ENCODE measurements at places on chromosomes 5 and 9.

GRCh38 chr9:69975681-69976080 lies 68.0 kb upstream of the MAMDC2 start:
- no peak for DNase-seq

DNA sequence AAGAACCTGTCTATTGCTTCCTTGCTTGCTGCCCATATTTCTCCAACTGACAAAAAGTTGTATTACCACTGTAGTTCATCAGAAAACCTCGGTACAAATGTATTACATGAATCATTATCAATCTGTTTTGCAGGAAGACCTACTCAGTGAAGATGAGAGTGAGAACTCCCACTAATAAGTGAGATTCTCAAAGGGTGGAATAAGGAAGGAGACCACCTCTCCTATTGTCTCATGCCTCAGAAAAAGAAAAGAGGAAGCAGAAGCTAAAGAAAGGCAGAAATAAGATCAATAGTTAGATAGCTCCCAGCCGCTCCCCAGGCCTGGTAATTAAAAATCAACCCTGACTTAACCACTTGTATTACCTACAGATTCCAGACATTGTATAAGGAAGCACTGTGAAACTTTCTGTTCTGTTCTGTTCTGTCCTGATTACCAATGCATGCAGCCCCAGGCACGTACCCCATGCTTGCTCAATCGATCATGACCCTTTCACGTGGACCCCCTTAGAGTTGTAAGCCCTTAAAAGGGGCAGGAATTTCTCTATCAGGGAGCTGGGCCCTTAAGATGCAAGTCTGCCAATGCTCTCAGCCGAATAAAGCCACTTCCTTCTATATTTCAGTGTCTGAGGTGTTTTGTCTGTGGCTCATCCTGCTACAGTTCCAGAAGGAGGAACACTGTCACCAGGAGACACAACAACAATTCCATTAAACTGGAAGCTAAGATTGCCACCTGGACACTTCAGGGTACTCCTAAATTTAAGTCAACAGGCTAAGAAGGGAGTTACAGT lies 152.5 kb upstream of the COX7C start:
- no peak for DNase-seq

DNA sequence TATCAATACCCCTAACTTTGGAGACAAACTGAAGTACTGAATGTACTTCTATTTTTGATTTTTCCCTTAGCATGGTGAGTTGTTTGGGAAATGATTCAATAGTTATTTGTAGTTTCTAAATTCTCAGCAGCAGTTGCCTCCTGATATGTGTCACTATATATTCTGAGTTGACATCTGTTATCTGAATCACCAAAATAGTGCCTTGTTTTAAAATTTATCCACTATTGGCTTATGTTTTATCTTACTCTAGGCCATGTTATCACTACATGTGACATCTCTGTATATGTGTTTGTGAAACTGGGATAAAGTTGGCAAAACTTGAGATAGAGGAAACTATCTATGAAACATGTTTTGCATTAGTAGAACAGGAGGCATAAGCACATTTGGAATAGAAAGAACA lies 317.6 kb downstream of the TLE4 start:
- no peak for DNase-seq

GRCh38 chr5:124825983-124826337 lies 79.5 kb upstream of the ZNF608 start:
- DNase-seq = no peak

DNA sequence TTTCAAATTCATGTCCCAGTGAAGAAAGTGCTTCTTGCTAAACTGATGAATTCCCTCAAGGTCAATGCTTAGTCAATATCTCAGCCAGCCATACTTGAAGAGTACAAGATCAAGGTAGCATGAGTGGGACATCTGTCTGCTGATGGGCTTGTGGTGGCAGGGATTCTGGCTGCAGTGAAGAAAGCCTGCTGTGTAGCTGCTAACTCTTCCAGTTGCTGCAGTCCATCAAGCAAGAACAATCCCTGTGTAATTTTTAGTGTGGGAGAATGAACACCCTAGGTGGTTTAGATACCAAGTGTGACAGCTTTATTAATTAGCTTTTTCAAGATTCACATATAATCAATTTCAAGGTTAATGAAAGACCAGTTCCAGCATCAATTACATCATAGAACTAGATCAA lies 443.9 kb downstream of the TAF11L14 start:
- no peak for DNase-seq

- no peak for DNase-seq
Measured at GRCh38 chr5:75961818-75962217, 121.4 kb upstream of the SV2C start.

GRCh38 chr5:111252799-111253545 lies 28.8 kb downstream of the CAMK4 start:
- no peak for DNase-seq

DNA sequence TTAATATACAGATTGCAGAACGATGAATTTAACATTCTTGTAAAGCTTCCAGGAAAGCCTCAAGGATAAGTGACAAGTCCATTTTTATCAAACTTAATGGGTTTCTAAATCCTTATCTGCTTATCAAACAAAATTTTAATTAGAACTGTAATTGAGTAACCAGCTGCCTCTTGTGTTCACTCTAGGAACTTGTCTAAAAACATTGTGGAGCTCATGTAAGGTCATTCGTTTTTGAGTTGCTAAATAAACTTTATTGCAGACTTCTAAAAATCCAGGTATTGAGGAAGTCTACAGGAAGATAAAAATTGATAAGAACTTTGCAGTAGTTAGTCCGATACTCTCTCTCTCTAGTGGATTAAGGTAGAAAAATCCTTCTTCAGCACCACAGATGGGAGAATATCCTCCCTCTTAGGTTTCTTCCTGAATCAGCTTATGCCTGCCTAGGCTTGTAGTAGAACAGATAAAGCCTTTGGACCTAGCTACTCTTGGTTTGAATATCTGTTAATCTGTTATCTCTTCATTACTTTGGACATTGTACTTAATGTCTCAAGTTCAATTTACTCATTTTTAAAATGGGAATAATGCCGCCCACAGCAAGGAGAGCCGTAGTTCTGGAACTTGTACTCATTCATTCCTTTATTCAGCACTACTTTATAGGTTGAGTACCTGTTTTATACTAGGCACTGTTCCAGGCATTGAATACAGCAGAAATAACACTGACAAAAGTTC lies 60.0 kb upstream of the DHFR start:
- no peak for DNase-seq

GRCh38 chr5:135930029-135930948 lies 24.5 kb downstream of the LECT2 start:
- DNase-seq = no peak

DNA sequence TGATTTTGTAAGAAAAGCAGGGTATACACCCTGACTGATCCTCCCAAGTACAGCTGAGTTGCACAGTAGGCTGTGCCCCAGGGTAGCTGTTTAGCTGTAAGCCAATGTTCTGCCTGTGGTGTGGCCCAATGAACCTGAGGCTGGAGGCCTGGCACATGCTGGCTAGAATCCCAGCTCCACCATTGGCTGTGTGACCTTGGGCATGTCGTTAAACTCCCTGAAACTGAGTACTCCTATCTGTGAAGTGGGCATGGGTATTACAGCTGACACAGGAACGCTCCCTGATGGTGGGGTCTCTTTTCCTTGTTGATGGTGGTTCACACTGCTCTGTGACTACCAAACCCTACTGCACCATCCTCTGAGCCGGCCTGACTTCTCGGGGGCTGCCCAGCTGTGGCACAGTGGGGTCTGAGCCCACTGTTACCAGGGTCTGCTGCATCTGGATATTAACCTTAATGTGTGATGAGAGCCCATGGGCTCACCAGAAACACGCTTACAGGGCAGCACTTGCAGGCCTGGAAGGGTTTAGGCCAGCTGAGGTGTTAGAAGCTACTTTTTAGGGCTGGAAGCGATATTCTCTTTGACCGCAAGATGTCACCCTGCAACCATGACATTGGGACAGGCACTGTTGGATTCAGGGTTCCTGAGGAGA lies 7.0 kb upstream of the GADD45G start:
- no peak for DNase-seq

DNA sequence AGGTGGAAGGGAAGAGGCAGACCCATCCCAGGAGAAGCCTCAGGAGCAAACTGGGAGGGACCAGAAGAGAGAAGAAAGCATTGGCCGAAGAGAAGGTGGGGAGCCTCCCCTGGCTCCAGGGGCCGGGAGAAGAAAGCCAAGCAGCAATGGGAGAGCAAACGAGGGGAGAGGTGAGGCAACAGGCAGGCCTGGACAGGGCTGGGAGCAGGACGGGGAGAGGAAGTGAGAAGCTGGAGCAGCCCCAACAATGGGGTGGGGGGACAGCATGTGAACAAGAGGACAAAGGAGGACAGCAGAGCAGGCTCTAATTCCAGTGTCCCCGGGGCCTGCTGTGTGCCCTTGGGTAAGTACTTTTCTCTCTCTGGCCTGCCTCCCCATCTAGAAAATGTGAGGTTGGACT lies 115.3 kb downstream of the PSD2 start:
- DNase-seq = no peak

- DNase-seq = no peak
Measured at GRCh38 chr5:10330511-10331230, 22.8 kb upstream of the MARCHF6 start.

DNA sequence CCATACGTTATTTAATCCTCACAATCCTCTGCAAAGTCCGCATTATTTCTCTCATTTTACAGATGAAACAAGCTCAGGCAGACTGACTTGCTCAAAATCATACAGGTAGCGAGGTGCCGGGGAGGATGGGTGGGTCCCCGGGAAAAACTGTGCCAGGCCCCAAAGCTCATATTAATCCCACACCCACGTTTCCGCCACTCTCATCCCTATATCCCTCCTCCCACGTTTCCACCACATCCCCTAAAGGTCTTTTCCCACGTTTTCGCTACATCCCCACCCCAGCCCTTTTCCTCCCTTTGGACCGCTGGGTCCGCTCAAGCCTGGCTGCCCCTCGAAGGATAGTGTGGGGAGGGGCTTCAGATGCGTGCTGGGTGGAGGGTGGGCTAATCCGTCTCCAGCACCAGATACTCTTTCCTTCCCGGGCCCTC lies 434 bp upstream of the FSD1L start:
- DNase-seq = no peak
